ENCODE measurements at places on chromosomes 6 and 20. TPM values are rescaled to one million over a fixed set of nuclear protein-coding genes. Genes with fewer than 3 reads are reported as not detected.

GRCh38 chr6:142313284-142313683 is 11.5 kb downstream of the ADGRG6 start:
- ATAC-seq = peak; percentile 26

GRCh38 chr20:63295846-63296245 is 2.9 kb downstream of the COL20A1 start:
- peak; percentile 2 for ATAC-seq

DNA sequence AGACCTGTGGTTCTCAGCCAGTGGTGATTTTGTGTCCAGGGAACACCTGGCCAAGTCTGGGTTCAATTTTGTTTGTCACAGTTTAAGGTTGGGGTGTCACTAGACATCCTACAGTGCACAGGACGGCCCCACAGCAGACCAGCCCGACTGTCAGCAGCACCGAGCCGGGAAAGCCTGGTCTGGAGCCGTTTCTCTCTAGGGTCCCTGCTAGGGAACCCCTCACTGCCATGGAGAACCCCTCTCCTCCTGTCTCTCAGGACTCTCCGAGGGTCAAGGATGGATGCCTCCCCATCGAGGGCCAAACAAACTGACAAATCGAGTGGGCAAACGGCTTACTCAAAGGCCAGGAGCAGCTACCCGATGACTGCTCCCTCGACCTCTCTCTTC is 15.8 kb upstream of the STX16 start:
- ATAC-seq = no peak

GRCh38 chr20:24587384-24588046 is 118.1 kb downstream of the SYNDIG1 start:
- no peak for ATAC-seq

DNA sequence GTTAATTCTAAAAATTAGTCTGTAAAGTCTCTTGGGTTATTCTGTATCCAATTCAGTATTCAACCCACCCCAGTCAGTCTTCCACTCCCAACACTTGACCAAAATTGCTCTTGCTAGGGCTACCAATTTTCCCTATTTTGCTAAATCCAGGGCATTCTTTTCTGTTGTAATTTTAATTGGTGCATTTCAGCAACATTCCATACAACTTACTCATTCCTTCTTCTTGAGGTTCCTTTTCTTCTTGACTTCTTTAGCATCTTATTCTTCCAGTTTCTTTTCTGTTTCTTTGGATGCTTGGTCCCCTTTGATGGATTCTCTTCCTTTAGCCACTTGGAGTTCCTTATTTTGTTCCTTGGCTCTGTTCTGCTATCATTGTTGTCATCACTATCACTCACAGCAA is 11.2 kb upstream of the GRM1 start:
- ATAC-seq = no peak

Gene GJA1
- 7.6 TPM for total RNA-seq

GRCh38 chr6:47079638-47080037 is 37.5 kb upstream of the ADGRF1 start:
- ATAC-seq = no peak

DNA sequence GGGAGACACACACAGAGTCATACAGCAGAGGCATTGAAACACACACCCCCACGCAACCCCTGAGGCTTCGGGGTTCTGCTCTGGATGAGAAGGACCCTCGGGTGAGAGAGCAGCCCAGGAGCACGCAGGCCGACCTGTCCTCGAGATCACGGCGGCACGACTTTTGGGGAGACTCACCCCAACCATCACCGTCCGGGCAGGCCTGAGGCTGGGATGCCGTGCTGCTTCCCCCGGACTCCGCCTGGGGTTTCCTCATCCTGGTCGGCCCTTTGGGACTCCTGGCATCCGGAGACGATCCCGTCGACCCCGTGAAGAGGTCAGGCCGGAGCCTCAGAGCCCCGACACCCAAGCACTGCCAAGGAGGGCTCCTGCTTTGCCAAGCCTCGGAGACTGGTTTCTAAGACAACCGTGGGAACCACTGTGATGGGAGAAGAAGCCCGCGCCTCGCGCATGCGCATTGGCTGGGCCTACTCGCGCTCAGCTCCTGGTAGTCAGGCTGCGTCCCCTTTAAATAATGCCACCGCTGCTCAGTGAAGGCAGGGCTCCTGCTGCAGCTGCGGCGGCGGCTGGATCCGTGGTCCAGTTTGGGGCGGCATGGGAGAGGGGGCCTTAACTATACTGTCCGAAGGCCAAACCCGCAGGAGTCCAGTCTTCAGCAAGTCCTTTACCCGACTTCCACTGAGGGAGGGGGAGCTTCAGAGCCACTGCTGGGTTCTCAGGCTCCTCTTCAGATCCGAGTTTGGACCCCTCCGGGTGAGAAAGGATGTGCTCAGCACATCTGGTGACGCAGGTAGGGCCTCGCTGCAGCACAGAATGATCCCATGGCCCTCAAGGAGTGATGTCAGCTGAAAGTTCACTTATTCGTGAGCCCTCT is 171.4 kb upstream of the ZNF337 start:
- ATAC-seq = peak; percentile 87

GRCh38 chr20:11108102-11108810 is 434.5 kb upstream of the JAG1 start:
- ATAC-seq = peak; percentile 64

Gene SNAP91
- 49.2 TPM for total RNA-seq

Gene OLIG3
- total RNA-seq = not detected
